Renal cortex interstitium (tissue), 15 donors: ENCODE measurements at places on chromosomes 4 and X. TPM values are rescaled to one million over a fixed set of nuclear protein-coding genes. Genes with fewer than 3 reads are reported as not detected.

Gene HSD17B13
- 0.25 TPM for polyA plus RNA-seq

GRCh38 chr4:84623661-84624060 is 40.7 kb downstream of the CDS1 start:
- DNase-seq, result no peak

Gene VCX3B
- polyA plus RNA-seq, result 0.68 TPM

- DNase-seq, result no peak
Observed at GRCh38 chrX:43969504-43970501, 3.4 kb downstream of the NDP start.

DNA sequence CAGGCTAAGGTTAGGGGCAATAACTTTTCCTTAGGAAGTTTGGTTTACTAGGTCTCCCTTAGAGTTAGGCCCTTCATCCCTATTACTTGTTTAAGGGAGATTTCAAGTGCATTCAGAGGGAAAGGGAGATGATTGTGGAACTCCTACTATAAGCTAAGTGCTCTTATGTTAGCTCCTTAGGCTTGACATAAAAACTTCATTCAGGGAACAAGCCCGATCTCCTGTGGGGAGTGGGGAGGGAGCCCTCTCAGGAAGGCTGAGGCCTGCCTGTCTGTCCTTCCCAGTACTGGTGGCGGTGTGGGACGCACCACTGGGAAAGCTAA is 8.0 kb downstream of the KLF3 start:
- no peak for DNase-seq

Gene MSL3
- 39.9 TPM for polyA plus RNA-seq

Gene SAGE1
- not detected for polyA plus RNA-seq

Gene GPR101
- not detected for polyA plus RNA-seq

DNA sequence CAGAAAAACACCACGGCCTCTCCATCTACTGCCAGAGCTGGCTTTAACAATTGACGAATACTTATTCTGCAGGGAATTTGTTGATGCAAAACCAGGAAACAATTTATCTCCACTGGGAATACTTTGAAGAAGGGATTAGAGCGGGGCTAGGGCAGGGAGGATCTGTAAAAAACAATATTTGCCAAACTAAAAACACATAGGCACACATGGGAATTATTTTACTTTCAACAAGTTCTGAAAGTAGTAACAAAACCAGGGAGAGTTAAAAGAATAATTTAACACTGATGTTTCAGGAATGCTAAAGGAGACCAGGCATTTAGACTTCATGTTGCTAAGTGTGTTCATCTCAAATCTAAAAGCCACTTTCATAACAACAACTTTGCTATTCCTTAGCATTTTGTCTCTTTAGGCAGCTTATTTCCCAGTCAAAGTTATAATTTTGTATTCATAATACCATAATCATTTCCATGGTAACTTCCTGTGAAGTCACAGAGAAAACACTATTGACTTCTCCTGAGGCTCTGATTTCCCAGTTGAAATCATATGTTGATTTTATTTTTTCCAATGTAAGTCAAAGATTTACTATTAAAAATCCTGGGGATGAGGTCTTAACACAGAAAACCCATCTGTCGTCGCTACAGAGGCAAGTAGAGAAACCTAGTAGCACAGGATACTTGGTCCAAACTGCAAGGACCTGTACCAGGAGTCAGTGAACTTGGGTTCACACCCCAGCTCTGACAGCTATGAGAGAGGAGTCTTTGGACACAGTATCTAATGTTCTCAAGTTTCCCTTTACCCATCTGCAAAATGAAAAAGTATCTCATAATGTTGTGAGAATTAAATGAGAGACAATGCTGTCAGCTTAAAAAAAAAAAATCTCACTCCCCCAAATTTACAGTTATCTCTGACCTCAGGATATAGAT is 69.3 kb downstream of the SH3RF1 start:
- no peak for DNase-seq

Gene ZAR1
- polyA plus RNA-seq, result not detected

DNA sequence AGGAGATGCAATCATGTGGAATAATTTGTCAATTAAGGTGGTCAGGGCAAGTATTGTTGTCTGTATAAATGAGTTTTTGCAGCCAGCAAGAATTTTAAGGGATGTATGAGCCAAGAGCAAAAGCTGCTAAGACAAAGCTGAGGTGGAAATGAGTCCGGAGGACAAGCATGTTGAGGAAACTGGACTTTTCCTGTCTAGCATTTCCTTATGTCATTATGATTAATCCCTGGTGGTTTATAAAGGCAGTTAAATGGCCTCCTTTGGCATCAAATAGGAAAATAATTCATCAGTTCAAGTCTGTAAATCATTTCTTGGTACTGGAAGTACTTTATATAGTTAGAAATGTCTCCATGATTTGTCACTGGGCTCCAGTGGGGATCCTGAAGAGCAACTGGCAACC is 61.6 kb upstream of the TEX13A start:
- DNase-seq, result no peak

DNA sequence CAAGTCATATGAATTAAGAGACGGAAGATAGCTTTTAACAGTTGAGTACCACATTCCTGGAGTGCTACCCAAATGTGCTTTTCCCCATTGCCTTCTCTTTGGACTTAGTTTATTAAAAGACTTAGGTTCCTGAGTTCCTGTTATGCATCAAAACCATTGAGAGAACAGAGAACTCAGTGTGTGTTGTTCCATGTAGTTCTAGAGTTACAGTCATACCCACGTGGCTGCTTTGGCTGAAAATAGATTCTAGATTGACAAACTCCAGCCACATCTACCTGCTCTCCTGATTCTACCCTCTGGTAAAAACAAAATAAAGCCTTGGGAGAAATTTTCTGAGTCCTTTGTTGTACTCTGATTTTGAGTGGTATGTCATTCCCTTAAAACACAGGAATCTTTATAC is 385.4 kb downstream of the IL15 start:
- no peak for DNase-seq

DNA sequence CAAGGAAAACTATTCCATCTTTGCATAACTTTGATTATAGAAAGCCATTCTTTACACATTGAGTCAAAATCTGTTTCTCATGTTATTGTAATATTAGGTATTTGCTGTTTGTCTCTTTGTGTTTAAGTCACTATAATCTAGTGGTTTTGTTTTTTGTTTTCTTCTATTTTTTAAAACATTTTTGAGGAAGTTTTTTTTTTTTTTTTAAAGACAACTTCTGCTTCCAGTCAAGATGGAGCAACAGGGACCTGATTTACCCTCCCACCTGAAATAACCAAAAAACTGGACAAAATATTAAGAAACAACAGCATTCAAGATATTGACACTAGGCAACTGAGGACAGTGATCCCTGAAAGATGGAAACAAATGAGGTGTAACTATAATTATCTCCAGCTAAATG is 18.4 kb upstream of the NSUN7 start:
- DNase-seq, result no peak

DNA sequence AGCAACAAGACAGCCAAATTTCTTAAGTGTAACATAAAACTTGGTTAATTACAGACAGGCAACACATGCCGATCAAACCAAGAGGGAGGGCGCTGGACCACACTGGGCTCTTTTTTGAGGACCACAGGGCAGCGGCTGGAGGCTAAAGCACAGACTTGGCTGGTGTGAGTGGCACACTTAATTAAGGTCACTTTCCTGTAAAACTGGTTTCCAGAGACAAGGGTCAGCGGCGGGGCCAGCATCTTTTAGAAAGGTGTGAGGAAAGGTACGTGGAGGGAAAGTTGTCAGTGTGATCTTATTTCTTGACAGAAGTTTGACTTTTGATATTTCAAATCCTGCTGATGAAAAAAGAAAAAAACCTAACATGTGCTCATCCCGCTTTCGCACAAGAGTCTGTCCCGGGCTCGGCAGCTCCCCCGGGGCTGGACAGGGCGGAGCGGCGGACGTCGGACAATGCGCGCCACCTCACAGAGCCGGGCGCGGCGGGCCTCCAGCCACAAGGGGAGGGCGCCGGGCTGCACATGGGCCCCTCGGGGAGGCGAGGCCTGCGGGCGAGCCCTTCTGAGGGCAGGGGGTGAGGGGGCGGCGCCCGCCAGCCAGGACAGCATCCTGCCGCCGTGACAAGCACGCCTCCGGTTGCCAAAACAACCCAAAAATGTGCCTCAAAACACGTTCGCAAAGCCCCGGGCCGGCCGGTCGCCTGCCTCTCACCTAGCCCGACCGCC is 660 bp upstream of the HSPA4L start:
- DNase-seq, result peak; percentile 12

DNA sequence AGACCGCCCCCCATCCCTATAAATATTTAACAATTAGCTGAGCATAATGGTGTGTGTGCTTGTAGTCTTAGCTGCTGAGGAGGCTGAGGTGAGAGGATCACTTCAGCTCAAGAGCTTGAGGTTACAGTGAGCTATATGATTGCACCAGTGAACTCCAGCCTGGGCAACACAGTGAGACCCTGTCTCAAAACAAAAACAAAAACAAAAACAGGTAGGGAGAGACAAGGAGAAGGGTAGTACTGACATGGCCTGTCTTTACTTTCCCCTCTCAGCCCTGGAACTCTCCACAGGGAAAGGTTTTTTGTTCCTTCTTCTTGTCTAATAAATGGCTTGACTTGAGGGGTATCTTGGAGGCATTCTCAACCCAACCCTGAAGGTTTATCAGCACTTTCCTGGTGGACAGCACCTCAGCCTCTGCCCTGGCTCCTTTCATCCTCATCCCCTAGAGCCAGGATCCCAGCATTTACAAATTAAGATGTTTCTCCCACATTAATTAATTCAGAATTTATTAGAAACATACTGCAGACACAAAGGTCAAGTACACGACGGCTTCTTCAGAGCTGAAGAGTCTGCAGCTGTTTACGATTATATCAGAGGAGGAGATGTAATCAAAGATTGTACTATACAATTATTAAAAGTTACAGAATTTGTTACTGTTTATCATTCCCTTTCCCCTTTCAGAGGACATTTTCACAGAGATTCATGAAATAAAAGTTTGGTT is 131.8 kb downstream of the AFF1 start:
- DNase-seq, result no peak

Gene PNMA3
- 37.4 TPM for polyA plus RNA-seq

Gene SAP30
- 13.1 TPM for polyA plus RNA-seq

DNA sequence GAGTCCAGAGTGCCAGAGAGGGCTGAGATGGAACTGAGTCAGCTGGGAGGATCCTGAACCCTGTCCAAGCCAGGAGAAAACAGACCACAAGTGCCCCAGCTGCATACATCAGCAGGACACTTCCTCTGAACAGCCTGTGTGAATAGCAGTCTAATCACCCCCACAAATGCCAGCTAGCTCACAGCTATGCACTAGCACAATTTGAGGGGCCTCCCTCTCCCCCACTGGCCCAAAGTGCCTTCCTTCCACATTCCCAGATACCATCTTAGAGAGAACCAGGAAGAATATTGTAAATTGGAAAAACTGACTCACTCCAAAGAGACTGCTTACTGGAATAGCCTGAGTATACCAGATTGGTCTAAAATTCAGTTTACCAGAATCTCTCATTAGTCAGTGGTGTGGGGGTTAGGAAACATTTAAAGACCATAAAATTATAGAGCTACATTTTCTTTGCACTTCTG is 292.6 kb upstream of the KLF3 start:
- no peak for DNase-seq

GRCh38 chr4:138696771-138697170 is 318.8 kb upstream of the NOCT start:
- no peak for DNase-seq

Gene SLC34A2
- 29.3 TPM for polyA plus RNA-seq

DNA sequence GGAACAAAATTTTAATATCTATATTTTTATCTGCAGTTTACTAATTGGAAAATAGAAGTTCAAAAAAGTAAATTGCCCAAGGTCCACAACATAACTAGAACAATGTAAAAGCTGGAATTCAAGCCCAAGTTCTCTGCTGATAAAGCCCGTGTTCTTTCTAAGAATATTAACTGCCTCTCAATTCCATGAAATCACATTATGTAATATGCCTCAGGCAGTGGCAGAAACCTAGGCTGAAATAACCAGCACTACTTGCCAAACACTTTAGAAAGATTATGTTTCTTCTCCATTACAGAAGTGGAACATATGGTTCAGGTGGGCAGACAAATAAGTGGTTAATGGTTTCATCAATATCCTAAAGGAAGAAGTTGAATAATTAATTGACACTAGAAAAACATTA is 56.7 kb upstream of the ADGRL3 start:
- no peak for DNase-seq

Gene NKX6-1
- polyA plus RNA-seq, result 0.13 TPM

- DNase-seq, result no peak
Observed at GRCh38 chrX:17067534-17067933, 121.1 kb downstream of the REPS2 start.

GRCh38 chrX:1661922-1662221 is 47.0 kb downstream of the ASMT start:
- DNase-seq, result no peak

DNA sequence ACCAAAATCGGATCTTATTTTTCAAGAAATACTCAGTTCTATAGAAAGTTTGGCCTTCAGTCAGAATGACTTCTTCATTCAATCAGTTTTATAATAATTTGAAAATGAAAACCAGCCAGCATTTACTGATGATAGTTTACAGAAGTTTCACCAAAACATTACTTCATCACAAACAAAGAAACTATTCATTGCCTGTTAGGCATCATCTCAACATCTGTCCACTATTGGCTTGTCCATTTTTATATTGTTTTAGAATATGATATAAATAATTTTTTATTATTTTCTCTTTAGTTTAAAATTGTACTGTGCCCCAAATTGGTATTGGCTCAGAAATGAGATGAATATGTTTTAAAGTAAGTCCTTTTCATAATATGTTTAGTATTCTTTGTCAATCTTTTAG is 38.4 kb downstream of the FAT4 start:
- no peak for DNase-seq

- no peak for DNase-seq
Observed at GRCh38 chr4:76420762-76421581, at the start of gene CCDC158. TSS of gene CCDC158 (minus strand) at chr4:76421141. CDS start at chr4:76403207, 17,934 bp downstream.

GRCh38 chr4:168594121-168594520 is 97.3 kb downstream of the PALLD start:
- DNase-seq, result no peak

DNA sequence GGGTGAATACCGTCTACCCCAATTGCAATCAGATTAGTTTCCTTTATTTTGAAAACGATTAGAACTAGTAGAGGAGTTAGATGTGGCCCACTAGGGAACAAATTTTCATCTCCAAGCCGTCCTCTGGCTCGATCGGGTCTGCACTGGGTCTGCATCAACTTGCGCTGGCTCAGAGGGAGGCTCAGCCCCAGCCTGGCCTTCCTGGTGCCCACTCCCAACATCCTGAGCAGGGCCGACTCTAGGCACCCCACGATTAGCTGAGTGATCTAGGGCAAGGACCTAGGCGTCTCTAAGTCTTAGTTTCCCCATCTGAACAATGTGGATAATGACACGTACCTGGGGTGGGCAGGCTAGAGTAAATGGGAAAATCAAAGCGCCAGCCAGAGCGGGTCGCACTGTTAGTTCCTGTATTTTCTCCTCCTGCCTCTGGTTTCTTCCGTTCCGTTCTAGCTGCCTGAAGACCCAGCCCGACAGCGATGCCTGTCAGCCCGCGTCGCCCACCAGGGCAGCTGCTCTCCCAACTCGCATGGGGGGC is 7.7 kb upstream of the HAND2 start:
- no peak for DNase-seq

DNA sequence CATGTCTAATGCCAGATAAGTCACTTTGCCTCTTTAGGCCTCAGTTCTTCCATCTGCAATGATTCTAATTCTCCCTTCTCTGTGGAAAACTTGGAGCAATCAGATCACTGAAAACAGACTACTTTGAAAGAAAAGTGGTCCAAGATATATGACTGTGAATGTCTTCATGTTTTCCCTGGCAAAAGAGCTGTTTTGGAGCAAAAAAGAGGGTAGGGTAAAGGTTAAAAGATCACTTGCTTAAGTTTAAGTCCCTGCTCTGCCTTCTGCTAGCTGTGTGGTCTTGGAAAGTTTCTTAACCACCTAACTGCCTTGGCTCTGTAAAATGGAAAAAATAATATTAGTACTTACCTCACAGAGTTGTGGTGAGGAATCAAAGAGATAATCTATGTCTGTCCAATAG is 140.3 kb upstream of the PAK3 start:
- no peak for DNase-seq
